ENCODE measurements at places on chromosomes 4 and X.

- no peak for DNase-seq
Observed at GRCh38 chr4:156374069-156374468, 420.4 kb upstream of the CTSO start.

GRCh38 chrX:112233164-112233563 lies 150.6 kb upstream of the TRPC5 start:
- no peak for DNase-seq

DNA sequence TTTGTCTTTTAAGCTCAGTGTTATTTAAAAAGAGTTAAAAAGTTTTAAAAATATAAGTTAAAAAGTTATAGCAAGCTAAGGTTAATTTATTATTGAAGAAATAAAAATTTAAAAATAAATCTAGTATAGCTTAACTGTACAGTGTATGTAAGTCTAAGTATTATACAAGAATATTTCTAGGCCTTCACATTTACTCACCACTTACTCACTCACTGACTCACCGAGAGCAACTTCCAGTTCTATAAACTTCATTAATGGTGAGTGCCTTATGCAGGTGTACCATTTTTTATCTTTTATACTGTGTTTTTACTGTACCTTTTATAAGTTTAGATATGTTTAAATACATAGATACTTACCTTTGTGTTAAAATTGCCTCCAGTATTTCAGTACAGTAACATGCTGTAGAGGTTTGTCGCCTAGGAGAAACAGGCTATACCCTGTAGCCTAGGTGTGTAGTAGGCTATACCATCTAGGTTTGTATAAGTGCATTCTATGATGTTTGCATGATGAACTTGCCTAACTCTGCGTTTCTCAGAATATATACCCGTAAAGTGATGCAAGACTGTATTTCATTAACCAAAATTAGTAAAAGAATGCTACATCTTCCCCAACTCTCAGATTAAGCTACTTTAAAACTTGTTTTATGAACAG lies 202.9 kb downstream of the CFAP299 start:
- DNase-seq, result no peak

DNA sequence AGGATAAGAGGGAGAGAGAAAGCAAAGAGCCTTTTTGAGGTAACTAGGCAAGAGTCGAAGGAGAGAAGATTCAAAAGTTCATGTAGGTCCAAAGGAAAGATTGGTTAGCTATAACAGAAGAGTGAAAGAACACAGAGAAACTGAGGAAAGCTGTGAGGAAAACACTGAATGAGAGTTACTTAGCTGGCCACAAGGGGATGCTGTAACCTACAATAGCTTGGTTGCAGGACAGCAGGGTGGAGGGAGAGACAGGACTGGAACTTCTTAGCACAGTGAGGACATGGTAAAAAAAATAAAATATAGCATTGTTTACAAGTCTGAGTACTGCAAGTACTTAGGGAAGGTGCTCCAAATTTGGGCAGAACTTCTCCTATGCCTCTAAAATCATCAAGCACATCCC lies 48.3 kb downstream of the RAI2 start:
- DNase-seq, result peak; percentile 31

GRCh38 chr4:119057417-119057816 lies 78.2 kb upstream of the MYOZ2 start:
- DNase-seq, result no peak

DNA sequence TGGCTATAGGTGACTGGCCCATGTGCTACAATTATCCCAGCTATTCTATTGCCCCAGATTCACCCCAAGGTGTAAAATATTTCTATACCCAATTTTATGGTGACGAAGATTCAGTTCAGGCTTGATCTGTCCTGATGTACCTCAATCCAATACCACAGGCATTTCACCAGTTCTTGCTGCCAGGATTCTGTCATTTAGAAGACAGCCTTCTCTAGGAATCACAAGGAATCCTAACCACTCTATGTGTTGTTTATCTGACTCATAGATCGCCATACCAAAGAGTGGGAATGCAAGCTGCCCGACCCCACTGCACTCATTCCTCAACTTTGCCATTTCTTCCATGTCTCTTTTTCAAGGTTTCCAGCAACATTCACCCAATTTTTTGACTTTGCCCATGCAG lies 355.0 kb upstream of the EMCN start:
- no peak for DNase-seq

- no peak for DNase-seq
Observed at GRCh38 chrX:39591099-39591498, 506.7 kb downstream of the BCOR start.

- DNase-seq, result no peak
Observed at GRCh38 chr4:72666910-72667309, 97.9 kb upstream of the ADAMTS3 start.

DNA sequence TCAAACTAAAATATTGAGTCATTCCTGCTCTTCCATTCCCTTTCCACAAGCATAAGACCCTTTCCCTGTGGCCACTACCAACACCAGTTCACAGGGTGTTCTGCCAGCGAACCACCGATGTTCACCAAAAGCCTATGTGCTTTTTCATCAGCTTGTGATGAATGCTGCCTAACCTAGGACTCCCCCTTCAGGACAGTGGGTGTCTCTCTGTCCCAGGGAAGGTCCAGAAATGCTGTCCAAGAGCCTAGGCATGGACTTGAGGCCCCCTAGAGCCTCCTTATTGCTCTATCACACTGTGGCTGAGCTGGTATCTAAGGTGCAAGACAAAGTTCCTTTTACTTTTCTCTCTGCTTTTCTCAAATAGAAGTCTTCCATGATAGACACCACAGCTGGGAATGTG lies 1015.6 kb downstream of the PCDH19 start:
- DNase-seq, result no peak
